A549 (cell line): ENCODE measurements at places on chromosomes 2 and 18.

GRCh38 chr2:180473456-180473855 is 466.4 kb upstream of the CWC22 start:
- no peak for DNase-seq

DNA sequence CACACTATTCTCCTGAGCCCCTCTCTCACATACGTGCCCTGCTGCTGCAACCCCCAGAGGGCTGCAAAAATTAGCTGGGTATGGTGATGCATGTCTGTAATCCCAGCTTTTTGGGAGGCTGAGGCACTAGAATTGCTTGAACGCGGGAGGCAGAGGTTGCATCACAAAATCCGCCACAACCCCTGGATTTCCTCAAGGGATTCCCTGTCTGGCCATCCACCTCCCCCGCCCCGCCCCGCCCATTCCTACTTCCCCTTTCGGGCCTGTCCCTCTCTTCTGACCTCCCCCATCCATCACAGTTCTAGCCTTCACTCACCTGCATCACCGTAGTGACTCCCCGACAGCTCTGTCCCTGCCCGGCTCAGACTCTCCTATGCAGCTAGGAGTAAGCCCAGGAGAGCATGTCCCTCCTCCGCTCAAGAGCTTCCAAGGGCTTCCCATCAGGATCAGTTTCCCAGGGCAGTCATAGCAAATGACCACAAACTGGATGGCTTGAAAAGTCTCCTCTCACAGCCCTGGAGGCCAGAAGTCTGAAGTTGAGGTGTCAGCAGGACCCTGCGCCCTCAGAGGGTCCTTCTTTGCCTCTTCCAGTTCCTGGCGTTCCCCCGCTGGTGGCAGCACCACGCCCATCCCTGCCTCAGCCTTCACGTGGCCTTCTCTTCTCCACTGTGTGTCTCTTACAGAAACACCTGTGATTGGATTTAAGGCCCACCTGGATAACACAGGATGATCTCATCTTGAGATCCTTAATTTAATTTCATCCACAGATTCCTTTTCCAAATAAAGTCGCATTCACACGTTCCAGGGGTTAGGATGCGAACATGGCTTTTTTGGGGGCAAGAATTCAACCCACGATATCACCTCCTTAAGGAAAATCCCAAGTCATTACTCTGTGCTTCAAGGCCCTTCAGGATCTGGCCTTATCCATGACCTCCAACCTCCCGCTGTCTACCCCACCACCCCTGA is 58.5 kb downstream of the HS1BP3 start:
- DNase-seq = no peak

- no peak for DNase-seq
Observed at GRCh38 chr2:205646680-205647079, 35.6 kb upstream of the NRP2 start.

DNA sequence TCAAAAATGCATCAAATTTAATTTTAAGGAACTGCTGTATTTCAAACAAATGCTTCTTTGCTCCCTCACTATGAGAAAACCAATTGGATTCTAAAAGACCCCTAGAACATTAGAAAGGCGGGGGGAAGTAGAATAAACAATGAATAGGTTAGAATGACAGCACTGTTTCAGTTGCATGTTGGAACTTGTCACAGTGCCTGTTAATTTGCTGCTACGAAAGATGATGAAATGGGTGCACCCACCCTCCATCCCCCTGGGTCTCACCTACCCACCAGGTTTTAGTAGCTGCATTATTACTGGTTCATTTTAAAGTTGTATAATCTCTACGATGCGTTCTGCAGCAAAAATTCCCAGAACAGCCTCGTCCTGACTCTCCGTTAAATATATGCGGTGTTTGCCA is 193.0 kb upstream of the COPS8 start:
- no peak for DNase-seq

GRCh38 chr2:37653805-37654378 is 17.6 kb downstream of the CDC42EP3 start:
- DNase-seq = no peak

- DNase-seq = no peak
Observed at GRCh38 chr2:144711630-144712549, 192.0 kb upstream of the ZEB2 start.

- no peak for DNase-seq
Observed at GRCh38 chr18:57931038-57931437, 113.0 kb upstream of the NEDD4L start.

DNA sequence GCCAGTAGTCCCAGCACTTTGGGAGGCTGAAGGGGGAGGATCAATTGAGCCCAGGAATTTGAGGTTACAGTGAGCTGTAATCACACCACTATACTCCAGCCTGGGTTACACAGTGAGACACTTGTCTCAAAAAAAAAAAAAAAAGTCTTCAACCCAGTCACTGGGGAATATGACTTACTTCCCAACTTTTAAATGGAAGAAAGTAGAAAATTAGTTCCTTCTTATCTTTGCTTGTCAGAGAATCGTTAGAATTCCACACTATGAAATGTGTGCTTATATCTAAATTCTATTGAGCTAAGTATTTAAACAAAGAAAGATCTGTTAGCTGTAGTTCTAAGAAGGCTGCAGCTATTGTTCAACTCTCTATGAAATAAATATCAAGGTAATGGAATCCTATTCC is 22.4 kb downstream of the DYNC2LI1 start:
- no peak for DNase-seq

DNA sequence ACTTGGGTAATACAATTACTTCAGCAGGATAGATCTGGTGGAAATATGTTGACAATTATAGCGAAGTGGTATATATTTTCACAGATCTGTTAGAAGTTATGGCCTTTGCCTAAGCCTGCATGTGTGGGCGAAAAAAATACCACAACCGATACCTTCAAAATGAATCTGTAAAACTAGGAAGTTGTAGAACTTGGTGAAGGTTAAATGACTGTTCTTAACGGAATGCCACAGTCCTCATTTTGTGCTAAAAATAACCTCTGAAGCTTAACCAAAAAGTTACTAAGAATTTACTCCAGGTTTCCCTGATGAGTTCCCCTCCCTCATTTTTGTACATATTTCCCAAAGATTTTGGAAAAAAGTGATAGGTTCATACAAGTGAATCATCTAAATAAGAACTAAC is 550.7 kb downstream of the THSD7B start:
- no peak for DNase-seq

- no peak for DNase-seq
Observed at GRCh38 chr18:77906103-77906892, 656.6 kb downstream of the GALR1 start.

DNA sequence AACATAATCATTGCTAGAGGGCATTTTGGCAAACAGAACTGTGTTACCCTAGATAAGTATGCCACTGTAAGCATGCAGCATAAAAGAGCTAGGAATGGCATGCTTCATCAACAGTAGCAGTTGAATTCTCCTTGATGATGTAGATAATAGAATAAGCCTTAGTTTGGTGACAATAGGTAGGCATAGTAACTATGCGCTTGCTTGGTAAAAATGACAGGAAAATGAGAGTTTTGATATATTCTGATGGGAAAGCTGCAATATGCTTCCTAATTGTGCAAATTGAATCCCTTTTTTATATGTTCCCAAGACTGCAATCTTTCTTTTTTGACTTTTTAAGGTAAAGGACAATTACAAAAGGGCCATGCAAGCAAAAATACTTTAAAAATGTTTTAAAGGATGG is 930.9 kb upstream of the FAM98A start:
- DNase-seq = no peak

- no peak for DNase-seq
Observed at GRCh38 chr18:62366992-62367391, 41.9 kb downstream of the TNFRSF11A start.

- no peak for DNase-seq
Observed at GRCh38 chr2:26559044-26559405, 81.1 kb upstream of the OTOF start.

GRCh38 chr2:184945326-184945725 is 347.0 kb downstream of the ZNF804A start:
- DNase-seq = no peak

GRCh38 chr2:20371323-20372025 is 20.8 kb upstream of the PUM2 start:
- DNase-seq = no peak

DNA sequence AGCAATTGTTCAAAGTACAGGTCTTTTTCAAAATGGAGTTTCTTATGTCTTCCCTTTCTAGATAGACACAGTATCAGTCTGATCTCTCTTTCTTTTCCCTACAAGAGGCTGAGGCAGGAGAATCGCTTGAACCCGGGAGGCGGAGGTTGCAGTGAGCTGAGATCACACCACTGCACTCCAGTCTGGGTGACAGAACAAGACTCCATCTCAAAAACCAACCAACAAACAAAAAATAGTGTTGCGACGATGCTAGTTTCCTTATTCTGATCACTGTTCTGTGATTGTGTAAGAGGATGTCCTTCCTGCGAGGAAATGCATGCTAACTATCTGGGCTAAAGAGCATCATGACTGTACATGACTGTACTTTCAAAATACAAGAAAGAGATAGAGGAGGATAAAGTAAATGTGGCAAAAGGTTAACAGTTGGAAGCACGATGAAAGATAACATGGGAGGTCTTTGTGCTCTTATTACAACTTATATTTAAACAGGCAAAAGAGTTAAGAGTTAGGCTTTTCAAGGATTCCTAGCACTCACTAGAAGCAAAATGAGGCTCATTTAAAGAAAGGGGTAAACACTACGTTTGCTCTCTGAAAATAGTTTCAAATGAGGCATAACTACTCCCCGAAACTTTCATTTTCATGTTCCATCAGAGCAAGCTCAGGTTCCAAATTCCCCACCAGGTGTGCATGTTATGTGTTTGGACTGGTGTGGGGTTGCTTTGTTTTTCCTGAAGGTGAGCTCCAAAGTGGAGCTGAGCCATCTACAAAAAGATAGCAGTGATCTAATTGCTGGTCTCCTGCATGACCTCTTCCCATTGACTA is 23.8 kb downstream of the SOWAHC start:
- no peak for DNase-seq

DNA sequence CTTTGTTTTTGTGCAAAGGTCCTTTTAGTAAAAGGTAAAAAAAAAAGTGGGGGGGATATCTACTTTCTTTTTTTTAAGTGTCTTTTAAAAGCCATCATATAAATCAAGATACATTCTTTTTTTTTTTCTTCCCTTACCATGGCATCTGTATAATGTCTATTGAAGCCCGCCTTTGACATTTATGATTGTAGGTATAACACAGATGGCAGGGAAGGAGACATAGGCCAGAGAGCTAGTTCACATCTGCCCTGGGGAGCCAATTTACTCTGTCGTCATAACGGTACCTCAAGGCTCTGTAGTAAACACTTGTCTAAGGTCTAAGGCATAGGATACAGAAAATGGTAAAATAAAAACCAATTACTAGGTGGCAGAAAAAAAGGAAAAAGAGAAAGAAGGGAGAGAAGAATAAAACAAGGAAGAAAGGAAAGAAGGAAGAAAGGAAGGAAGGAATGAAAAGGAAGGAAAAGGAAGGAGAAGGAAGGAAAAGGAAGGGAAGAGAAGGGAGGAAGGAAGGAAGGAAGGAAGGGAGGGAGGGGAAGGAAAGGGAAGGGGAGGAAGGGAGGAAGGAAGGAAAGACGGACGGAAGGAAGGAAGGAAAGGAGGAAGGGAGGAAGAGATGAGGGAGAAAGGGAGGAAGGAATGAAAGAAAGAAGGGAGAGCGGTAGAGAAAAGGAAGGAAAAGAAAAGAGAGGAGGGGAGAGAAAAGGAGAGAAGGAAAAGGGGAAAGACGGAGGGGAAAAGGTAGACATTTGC is 343.5 kb downstream of the RBM43 start:
- DNase-seq = no peak

GRCh38 chr2:130981667-130982066 is 111.6 kb downstream of the FAM168B start:
- no peak for DNase-seq

GRCh38 chr2:171238946-171239345 is 78.3 kb upstream of the TLK1 start:
- no peak for DNase-seq

DNA sequence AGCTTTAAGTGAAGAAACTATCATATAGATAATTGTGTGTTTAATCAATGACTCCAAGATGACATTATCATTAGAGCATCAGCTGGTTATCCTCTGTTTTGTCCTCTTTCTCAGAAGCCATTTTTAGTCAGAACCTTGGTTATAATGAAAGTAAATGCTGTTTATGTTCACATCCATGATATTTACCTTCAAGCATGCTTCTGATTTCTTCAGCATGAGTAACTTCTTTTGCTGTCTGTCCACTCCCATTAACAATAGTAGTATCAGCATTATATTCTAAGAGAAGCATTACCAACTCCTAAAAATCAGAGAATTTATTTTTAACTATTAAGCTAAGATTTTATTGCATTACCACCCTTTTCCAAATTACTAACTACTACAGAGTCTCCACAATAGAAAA is 56.3 kb downstream of the OSBPL1A start:
- DNase-seq = no peak

DNA sequence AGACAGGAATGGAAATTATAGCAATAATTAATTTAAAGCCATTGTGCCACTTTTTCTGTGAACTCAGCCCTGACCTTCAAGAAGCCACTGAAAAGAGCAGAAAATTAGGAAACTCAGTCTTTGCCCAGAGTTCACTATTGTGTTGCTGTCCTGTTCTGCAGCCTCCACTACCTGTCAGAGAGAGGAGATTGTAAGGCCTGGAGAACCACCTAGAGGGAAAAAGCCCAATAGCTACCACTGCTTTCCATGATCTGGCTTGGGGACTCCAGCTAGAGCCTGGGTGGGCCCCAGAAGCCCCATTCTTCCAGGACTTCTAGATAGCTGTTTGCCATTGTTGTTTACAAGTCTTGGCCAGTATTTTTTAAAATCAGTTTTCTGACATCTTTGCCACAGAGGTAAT is 176.1 kb upstream of the KLF7 start:
- DNase-seq = no peak

DNA sequence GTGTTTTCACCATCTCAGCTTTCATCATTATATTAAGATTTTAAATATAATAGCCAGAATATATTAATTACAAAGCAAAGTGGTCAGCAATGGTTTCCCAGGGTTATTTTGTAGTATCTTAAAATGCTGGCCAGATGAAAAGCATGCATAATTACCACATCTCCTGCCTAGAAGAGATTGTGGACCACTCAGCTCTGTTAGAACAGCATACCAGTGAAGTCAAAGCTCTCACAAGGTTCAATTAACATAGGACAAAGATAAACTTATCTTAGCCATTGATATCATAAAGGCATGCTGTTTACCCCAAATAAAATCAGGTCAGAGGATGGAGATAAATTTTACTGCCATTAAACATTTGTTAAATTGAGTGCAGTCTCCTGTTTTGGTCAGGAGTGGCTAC is 19.3 kb upstream of the PDE1A start:
- DNase-seq = no peak

DNA sequence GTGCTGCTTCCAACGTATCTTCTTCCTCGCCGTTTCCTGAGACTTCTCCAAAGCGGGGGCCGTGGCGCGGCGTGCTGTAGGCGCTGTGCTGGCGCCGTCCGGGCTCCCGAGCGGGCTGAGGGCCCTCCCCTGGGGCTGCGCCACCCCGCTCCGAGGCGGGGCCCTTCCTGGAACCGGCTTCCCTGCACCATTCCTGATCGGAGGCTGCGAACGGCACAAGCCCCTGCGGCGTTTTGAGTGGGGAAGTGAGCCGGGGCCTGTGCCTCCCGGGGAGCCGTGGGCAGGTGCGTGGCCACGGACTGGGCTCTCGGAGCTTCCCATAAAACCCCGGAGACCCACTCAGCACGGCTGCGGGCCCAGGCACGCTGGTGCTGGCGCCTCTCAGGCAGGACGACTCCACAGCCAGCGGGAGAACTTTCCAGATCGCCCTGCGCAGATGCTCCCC is 74.7 kb downstream of the PSMG2 start:
- no peak for DNase-seq

GRCh38 chr18:2918761-2919550 is 72.2 kb downstream of the EMILIN2 start:
- no peak for DNase-seq

GRCh38 chr18:23838801-23839366 is 149.6 kb downstream of the LAMA3 start:
- DNase-seq = no peak

- no peak for DNase-seq
Observed at GRCh38 chr2:40094451-40094850, 315.4 kb upstream of the THUMPD2 start.
